ENCODE measurements at places on chromosomes 6 and 20.
A peak's percentile ranks its signal among the peaks of the same experiment; 100 is the strongest.

DNA sequence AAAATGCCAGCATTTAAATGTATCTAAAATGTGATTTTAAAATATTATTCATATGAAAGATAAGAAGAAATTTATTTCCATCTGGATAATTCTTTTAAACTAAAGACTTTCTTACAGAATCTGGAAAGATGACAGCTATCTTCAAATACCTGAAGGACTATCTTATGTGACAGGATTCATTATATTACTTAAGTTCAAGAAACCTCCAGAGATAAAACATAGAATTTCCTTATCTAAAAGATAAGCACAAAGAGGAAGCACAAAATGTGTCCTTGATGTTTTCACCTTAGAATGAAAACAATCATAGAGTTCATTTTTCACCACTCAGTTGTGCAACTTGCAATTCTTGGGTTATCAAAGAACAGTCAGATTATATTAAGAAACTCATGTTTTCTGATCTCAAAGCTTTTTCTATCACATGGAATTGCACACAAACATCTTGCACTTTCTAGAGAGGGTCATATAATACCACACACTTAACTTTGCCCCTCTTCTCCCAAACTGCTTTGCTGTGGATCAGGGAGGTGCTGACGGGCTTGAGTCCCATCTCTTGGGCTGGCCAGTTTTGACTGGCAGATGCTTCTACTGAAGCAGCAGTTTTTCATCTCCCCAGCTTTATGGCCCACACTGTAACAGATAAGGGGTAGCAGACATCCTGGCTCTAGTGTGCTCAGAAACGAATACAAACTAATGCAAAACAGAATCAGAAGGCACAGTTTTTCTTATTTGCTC, 467.4 kb downstream of the CDC5L start:
- DNase-seq: no peak

GRCh38 chr6:167746975-167747374, 79.7 kb upstream of the AFDN start:
- no peak for DNase-seq

DNA sequence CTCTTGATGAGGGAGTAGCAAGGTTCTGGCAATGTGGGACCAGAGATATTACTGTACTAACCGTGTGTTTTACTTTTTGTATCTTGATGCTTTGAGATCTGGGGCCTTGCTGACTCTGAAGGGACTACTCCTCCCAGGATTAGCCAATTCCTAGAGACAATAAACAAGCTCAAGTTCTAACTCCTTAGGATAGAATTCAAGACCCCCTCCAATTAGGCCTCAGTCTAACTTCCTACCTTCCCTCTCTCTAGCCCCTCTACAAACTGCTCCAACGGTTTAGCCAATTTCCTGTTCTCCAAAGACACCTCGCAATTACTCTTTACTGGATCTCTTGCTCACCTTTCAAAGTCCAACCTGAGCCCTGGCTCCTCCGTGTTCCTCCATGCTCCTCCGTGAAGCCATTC, 158.7 kb upstream of the JARID2 start:
- DNase-seq: no peak

GRCh38 chr20:50635676-50636600, 55.4 kb downstream of the RIPOR3 start:
- DNase-seq: peak; percentile 72

DNA sequence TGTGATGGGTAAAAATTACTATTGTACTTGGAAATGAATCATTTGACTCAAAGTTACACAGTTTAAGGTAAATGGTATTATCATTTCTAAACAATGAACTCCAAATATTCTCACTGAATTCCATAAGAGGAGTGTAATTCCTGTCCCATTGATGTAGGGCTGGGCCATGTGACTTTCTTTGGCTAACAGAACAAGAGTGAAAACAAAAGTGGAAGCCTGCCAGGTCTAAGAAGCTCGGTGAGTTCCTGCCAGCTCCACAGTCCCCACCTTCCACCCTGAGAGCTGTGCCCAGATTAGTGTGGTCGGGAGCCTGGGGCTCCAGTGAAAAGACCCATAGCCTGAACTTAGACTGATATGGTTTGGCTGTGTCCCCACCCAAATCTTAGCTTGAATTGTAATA, 24.6 kb downstream of the TBXT start:
- DNase-seq: no peak

DNA sequence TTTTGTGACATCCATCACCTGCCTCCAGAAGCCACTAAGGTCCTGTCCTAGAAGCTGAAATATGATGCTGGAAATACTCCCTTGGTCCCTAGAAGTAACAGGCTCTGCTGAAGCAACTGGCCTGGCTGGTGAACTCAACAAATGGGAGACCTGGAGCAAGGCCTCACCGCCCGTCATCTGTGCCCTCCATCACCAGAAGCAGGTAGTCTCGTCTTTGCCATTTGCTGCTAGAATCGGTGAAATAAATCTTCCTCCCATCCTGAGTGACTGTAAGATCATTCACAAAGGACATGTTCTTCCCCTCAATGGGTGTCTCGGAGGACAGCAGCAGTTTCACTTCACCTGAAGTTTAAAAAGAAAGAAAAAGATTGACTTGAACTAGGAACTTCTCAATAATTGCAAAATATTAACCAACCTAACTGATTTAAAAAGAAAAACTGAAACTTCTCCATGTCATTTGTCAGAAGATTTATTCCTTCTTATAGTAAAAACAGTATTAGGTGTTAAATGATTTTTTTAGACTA, 21.0 kb downstream of the CST7 start:
- DNase-seq: no peak

DNA sequence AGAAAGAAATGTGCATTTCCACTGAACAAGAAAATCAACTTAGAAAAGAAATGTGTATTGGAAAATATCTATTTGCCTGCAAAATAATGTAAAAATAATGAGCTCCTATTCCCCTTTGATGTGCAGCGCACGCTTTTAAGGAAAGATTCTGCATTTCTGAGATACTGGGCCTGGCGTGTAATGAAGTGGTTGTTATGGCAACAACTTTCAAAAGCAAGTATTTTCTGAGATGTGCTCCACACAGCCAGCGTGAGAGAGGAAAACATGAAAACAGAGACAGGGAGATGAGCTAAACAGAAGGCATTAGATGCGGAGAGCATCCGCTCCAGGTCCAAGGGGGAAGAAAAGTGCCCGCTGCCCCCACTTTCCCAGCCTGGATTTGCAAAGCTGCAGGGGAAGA, 39.1 kb upstream of the GTSF1L start:
- no peak for DNase-seq

DNA sequence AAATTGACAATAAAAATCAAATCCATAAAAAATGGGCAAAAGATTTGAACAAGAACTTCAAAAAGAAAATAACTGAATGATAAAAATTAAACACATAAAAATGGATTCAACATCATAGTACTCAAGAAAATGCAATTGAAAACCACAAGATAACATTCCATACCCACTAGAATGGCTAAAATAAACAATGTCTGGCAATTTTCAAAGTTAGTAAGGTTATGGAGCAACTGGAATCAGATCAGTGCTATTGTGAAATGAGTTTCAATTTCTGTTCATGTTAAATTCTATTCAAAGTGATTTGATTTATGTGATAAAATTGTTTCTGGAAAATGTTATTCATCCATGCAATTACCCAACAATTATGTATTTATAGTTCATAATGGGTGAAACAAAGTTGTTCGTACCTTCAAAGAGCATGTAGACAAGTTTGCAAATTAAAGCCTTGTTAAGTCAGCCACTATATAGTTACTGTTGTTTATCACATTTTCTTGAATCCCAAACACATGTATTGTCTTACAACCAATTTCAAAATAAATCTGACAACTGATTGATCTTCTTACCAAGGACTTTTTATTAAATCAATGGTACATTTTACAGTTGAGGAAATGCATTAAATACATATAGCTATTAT, 151.5 kb upstream of the CENPW start:
- DNase-seq: no peak
